ENCODE measurements at places on chromosomes 11 and 22.

DNA sequence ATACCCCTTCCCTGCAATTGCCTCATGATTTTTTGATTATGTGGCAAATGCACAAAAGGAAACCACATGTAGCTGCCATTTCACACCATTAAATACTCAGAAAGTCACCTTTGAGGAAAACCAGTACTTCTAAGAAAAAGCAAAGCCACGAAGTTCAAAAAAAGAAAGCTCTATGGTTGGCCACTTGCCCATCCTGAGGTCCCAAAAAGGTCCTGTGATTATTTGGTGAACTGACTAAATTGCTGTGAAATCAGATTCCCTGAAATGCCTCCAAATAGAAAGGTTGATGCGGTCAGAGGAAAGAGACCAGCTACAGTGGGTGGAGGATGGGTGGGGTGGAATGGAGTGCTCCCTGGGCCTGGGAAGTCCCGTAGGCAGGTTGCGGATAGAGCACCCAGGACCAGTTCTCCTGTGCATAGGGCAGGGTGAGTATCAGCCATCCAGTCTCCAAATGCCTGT lies 26.9 kb downstream of the MRPL16 start:
- no peak for DNase-seq

DNA sequence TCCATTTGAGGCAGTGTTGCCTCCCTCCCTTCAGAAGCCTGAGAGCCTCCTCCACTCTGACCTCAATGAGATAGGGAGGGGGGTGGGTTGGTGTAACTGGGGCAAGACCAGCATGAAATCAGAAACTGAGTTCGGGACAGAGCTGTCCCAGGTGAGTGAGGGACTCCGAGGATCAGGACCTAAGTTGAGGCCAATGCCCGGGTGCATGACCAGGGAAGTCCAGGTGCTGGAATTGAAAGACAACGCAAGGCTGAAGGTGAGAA lies 40.8 kb upstream of the ZBED5 start:
- no peak for DNase-seq

DNA sequence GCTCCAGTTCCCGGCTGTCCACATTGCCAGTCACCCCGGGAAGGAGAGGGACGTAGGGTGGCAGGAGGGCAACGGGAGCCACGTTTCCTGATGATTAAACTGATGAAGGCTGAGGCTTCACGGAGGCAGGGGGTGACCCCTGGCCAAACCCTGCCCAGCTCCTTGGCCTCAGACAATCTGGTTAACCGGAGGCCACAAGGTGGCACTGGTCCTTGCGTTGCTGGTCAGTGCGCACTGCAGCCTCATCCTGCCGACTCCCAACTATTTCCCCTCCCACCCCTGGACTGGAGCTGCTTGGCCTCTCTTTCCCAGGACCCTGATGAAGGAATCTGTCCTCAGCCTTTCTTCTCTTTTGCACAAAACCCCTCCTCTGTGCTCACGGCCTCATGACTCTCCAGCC lies 75.3 kb downstream of the PDE2A start:
- DNase-seq, result peak; percentile 40

DNA sequence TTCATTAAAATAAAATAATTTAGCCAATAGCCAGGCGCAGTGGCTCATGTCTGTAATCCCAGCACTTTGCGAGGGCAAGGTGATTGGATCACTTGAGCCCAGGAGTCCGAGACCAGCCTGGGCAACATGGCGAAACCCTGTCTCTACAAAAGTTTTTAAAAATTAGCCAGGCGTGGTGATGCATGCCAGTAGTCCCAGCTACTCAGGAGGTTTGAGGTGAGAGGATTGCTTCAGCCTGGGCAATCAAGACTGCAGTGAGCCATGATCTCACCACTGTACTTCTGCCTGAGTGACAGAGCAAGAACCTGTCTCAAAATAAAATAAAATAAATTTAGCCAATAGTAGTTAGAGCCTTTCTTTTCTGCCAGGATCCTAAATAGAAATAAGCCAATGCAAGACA lies 12.2 kb downstream of the HPS5 start:
- no peak for DNase-seq

GRCh38 chr22:41668971-41669911 lies 19.4 kb downstream of the SNU13 start:
- DNase-seq, result no peak

GRCh38 chr11:129315781-129316579 lies 59.7 kb upstream of the BARX2 start:
- DNase-seq, result no peak

- no peak for DNase-seq
These were observed 593.6 kb downstream of the CNTN5 start for GRCh38 chr11:99614352-99614751.

- DNase-seq, result peak; percentile 74
These were observed 13.1 kb downstream of the MPPED1 start for GRCh38 chr22:43424666-43425630.

DNA sequence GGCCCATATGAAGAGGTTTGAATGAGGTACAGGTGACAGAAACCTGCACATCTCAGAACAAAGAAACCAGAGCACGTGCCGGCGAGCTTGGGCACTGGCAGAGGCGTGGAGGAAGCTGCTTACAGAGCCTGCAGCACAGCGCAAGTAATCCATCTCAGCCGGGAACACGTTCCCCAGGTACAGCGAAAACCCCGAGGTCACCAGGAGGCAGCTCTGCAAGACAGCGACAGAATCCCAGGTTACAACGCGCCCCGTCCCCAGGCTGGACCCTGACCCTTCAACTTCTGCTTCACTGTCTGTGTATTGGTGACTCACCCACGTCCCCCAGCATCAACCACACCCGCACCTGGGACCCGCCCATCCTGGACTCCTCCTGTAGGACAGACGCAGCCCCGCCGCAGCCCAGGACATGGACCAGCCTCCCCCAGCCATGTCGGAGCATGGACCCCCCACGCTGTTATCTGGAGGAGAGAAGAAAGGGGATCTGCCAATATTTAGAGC lies 2.2 kb downstream of the MLC1 start:
- no peak for DNase-seq

GRCh38 chr11:12832480-12833224 lies 158.4 kb downstream of the TEAD1 start:
- no peak for DNase-seq

- no peak for DNase-seq
These were observed 20.6 kb upstream of the AP1B1 start for GRCh38 chr22:29408940-29409339.

GRCh38 chr11:109933126-109933525 lies 160.1 kb upstream of the ZC3H12C start:
- DNase-seq, result no peak

GRCh38 chr11:4090258-4090657 lies 4.3 kb upstream of the RRM1 start:
- no peak for DNase-seq

GRCh38 chr22:25582946-25583345 lies 18.5 kb downstream of the GRK3 start:
- DNase-seq, result no peak

GRCh38 chr22:38345782-38346181 lies 28.5 kb upstream of the CSNK1E start:
- DNase-seq, result no peak

- no peak for DNase-seq
These were observed 131.1 kb downstream of the MPPED1 start for GRCh38 chr22:43542681-43543521.

DNA sequence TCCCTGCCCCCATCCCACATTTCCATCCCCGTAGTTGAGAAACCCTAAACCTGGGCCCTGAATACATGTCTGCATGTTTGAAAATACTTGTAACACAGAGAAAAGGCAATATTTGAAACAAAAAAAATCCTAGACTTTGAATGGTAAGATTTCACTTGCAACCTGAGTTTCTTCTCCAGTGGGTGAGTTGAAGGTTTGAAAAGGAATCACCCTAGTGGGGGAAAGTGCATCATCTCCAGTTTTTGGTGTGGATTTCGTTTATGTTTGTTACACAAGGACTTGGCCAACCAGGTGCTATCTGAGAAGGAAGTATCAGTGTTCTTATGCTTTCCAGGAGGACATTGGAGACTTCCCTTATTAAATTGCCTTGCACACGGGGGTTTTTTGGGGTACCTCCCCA lies 90.4 kb downstream of the ABTB2 start:
- DNase-seq, result no peak

- DNase-seq, result no peak
These were observed 104.3 kb downstream of the TMEM135 start for GRCh38 chr11:87141980-87142514.

- DNase-seq, result peak; percentile 55
These were observed 9.2 kb downstream of the RELA start for GRCh38 chr11:65653229-65654225.

DNA sequence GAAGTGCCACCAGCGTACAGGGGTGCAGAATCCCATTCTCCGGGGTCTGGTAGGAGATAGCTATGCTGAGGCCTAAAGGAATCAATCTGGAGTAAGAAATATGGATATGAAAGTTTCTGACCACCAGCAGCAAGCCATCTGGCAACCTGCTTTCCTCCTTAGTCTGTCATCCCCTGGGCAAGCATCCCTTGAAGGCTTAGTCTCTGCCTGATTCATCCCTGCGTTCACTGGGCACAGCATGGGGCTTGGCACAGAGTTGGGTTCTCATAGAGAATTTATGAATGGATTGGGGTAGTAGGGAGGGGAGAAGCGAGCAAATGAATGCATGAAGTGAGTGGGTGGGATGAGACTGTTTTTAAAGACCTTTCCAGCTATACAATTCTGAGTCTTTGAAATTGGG lies 85.8 kb upstream of the NARS2 start:
- no peak for DNase-seq

GRCh38 chr11:69382131-69383128 lies 88.5 kb downstream of the MYEOV start:
- DNase-seq, result peak; percentile 57

- DNase-seq, result no peak
These were observed 4.7 kb upstream of the C11orf86 start for GRCh38 chr11:66970371-66970806.

GRCh38 chr11:20355221-20356219 lies 8.0 kb upstream of the HTATIP2 start:
- no peak for DNase-seq

- DNase-seq, result peak; percentile 70
These were observed 36.9 kb upstream of the LINC01488 start for GRCh38 chr11:69444381-69445130.

- DNase-seq, result peak; percentile 39
These were observed 1364.0 kb downstream of the LRRC4C start for GRCh38 chr11:40095446-40095845.

DNA sequence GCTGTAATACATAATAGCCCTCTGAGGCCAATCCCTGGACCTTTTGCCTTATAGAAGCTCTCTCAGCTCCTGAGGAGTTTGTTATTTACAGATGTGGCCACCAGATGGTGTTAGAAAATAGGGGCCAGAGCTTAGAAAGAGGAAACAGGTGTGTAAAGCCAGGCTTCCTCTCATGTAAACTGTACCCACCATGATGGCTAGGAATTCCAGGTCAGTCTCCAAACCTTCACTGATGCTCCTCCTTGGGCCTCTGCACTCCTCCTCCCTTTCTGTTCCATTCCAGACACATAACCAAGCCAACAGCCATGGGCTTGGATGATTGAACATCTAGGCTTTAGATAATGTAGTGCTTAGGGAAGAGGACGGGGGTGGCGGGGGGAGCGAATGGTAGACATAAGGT lies 39.7 kb downstream of the USP35 start:
- no peak for DNase-seq

- peak; percentile 32 for DNase-seq
These were observed 47.5 kb downstream of the PAMR1 start for GRCh38 chr11:35477901-35478300.

DNA sequence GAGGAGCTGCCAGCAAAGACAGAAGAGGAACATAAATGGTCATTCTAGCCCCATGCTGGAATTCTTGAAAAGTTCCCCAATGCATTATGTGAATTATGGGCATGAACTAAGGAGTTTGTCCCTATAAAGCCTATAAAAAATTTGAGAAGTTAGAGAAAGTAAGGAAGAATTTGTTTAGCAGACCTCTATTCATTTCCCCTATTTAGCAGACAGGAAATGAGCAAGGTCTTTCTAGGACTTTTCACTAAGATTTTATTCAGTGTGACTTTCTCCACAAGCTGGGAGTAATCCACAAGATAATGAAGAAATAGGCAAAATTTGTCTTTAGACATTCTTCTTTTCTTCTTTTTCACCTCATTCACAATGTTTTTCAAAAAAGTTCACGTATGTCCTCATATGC lies 20.0 kb downstream of the PRRG4 start:
- DNase-seq, result no peak

DNA sequence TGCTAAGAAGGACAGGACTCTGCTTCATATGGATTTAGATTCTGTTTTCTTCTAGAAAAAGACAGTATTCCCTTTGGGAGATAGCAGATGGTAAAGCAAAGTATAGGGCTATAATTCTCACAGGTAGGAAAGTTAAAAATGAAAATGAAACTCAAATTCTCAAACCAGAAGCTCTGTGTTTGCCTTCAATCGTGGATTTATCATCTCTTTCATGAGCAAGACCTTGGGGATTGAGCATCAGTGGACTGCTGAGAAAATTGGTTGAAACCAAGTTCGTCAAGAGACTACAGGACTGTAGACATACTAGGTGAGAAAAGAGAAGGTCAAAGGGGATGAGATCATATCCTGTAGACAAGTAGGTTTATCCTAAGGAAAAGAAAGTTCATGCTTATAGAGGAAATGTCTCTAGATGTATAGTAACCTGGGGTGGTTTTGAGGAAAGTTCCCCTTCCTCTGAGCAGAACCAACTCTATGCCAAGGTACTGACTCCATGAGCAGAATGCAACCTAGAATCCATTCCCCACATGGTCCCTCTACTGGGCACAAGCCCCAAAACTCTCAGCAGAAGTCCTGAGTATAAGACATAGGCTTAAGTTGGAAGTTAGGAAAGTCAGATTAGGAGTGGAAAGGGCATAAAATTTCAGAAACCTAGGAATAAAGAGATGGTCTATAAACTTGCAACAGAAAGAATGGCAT lies 46.5 kb downstream of the SLC5A12 start:
- DNase-seq, result no peak

GRCh38 chr11:105852403-105852802 lies 169.6 kb downstream of the MSANTD4 start:
- DNase-seq, result no peak

DNA sequence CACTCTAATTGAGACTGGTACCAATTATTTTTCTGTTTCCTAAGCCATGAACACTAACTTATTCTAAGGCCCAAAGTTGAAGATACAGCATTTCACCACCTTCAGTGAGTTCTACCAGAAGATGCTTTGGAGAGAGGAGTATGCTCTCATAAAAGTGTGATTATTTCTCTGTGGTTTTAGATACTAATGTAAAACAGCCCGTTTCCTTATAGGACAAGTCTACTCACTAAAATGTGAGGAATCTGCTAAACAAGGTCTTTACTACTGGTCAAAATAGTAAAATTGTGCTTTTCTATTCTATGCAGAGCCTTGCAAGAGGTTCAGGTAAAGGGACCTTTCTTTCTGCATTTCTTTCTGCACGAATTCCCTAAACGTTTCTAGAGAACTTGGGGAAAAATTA lies 2.4 kb downstream of the LGR4 start:
- DNase-seq, result no peak

GRCh38 chr11:75273411-75274391 lies 33.1 kb downstream of the TPBGL start:
- DNase-seq, result peak; percentile 14

DNA sequence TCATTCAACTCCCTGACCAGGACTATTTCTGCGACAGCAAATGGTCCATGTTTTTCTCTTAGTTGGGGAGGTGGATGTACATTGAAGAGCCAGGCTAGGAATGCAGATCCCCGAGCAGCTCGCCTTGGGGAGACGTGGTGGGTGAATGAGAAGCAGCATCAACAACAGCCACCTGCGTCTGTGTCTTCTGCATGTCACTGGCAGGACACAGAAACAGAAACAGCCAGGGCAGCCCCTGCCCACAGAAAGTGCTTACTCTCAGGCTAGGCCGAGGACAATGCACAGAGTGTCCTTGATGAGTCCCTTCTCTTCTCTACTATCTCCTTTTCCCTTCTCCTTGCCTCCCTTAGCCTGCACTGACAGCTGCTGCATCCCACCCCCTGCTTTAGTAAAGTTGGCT lies 541.9 kb upstream of the CADM1 start:
- no peak for DNase-seq

- peak; percentile 20 for DNase-seq
These were observed 590 bp upstream of the IFITM10 start for GRCh38 chr11:1750840-1751530.

All from right hindlimb (tissue), 1 donor.